Stimulated activated naive CD4-positive, alpha-beta T cell treated with Interleukin-2 at 50 U/mL for 16 hours (primary cell): ENCODE measurements at places on chromosomes 5 and 9.

- no peak for DNase-seq
Observed at GRCh38 chr9:123457583-123457982, 101.6 kb downstream of the CRB2 start.

- no peak for DNase-seq
Observed at GRCh38 chr9:130765137-130766020, 69.7 kb upstream of the ABL1 start.

GRCh38 chr5:89855417-89855816 lies 554.1 kb downstream of the CETN3 start:
- DNase-seq, result no peak

DNA sequence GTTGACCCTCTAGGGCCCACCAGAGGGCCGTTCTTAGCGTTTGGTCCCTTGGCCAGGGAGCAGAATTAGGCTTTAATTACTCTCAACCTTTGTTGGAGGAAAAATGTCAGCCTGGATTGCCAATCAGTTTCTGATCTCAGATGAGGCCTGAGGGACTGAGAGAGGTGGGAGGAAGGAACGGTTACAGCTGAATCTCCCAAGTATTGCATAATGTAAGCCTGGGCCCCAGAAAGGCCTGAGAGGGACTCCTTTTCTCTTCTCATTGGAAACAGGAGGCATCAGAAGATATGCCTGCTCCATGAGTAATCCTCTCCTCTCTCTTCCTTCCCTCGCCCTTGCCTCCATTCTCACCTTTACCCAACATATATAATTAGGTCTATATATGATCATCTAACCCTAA lies 105.7 kb downstream of the INSYN2B start:
- no peak for DNase-seq

DNA sequence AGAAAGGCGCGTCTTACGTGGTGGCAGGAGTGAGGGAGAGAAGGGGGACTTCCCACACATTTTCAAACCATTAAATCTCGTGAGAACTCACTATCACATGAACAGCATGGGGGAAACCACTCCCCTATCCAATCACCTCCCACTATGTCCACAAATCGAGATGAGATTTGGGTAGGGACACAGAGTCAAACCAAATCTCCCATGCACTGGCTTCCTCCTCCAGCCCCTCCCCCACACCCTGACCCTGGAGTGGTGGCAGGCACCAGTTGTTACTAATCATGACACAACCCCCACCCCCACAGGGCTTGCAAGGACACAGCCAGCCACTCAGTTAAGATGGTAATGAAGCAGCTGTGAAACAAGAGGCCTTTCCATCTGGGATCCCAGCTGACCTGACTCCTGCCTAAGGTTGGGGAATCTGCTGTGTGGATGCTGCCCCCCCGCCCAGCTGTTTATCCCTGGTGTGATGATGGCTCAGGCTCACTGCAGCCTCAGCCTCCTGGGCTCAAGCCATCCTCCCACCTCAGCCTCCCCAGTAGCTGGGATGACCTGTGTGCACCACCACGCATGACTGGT lies 57.1 kb upstream of the FUBP3 start:
- DNase-seq, result no peak

DNA sequence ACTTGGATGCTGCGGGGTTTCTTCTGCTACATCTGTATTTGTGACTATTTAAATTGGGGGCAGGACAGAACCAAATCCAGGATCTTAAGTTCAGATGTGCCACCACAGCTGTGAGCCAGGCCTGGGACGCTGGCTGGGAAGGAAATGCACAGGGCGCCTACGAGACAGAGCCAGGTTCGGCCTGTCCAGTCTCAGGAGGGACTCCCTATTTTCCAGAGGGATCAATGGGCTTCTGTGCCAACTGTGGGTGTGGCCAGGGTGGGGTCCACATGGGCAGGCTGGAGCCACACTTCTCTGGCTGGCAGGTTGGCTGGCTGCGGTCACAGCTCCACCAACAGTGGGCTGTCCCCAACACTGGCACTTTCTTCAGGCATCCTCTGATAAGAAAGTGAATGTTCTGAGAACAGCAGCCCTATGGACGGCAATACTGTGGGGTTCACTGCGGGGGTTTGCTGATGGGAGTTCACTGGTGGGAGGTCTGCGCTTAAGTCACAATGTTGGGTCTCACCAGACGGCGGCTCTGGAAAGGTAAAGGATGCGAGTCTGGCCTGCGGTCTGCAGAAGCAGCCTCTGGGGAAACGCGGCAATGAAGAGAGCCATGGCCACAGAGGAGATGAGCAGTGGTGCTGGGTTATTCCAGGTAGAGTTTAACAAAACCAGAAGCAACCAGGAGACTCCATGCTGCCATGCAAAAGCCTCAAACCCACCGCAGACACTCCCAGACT lies 78.1 kb downstream of the DAP start:
- DNase-seq, result no peak

GRCh38 chr5:32217886-32218396 lies 43.8 kb upstream of the GOLPH3 start:
- DNase-seq, result no peak

GRCh38 chr9:121886759-121887485 lies 206.2 kb downstream of the TTLL11 start:
- DNase-seq, result no peak

- no peak for DNase-seq
Observed at GRCh38 chr5:44740660-44741059, 68.1 kb upstream of the MRPS30 start.

GRCh38 chr5:83428126-83428525 lies 43.4 kb upstream of the VCAN start:
- no peak for DNase-seq

- no peak for DNase-seq
Observed at GRCh38 chr5:134355681-134356080, 11.3 kb downstream of the CDKL3 start.

DNA sequence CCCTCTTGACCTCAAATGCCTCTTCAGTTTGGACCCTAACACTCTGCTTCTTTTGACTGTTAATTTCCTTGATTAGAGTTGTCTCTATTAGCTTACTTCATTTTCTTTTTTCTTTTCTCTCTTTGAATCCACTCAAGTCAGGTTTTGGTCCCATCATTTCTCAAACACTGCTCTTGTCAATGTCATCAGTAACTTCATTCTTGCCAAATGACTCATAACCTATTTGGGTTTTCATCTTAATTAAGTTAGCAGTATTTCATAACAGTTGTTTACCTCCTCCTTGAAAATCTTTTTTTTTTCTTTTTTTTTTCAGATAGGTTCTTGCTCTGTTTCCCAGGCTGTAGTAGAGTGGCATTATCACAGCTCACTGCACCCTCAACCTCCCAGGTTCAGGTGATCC lies 119.6 kb downstream of the PARP8 start:
- no peak for DNase-seq

GRCh38 chr5:159453209-159453608 lies 122.9 kb upstream of the IL12B start:
- DNase-seq, result no peak

DNA sequence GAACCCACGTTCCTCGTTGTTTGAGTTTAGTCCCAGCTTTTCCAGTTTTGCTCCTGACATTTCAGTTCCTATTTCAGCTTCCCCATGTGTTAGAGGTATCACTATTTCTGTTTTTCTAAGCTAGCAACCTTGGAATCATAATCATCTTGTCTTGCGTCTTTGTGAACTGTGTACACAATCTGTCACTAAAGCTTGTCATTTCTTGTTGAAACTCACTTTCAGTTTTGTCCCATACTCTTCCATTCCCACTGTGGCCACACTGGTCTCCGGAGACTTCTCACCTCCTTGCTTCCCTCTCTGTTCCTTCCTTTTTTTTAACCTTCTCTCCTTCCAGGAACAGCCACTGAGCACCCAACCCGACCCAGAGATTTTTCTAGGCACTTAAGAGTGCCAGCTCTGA lies 36.9 kb downstream of the TGFBR1 start:
- DNase-seq, result no peak
